PC-3 (cell line): ENCODE measurements at places on chromosomes 3 and 15.

- DNase-seq: no peak
Observed at GRCh38 chr15:38638126-38638525, 73.5 kb upstream of the RASGRP1 start.

- peak; percentile 78 for DNase-seq
Observed at GRCh38 chr15:41233367-41233771, 2.3 kb downstream of the CHP1 start.

GRCh38 chr15:42737529-42738328 is 801 bp upstream of the CDAN1 start:
- DNase-seq: peak; percentile 79

- DNase-seq: peak; percentile 36
Observed at GRCh38 chr3:112128843-112129727, 4.0 kb downstream of the GCSAM start.

DNA sequence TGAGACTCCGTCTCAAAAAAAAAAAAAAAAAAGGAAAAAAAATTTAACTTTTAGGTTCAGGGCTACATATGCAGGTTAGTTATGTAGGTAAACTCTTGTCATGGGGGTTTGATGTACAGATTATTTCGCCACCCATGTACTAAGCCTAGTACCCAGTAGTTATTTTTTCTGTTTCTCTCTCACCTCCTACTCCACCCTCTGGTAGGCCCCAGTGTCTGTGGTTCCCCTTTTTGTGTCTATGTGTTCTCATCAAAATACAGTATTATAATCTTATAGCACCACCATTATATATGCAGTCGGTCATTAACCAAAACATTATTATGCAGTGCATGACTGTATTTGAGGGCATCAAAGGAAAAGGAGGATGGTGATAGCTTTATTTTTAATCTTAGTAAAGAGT is 47.3 kb downstream of the CHP1 start:
- no peak for DNase-seq

DNA sequence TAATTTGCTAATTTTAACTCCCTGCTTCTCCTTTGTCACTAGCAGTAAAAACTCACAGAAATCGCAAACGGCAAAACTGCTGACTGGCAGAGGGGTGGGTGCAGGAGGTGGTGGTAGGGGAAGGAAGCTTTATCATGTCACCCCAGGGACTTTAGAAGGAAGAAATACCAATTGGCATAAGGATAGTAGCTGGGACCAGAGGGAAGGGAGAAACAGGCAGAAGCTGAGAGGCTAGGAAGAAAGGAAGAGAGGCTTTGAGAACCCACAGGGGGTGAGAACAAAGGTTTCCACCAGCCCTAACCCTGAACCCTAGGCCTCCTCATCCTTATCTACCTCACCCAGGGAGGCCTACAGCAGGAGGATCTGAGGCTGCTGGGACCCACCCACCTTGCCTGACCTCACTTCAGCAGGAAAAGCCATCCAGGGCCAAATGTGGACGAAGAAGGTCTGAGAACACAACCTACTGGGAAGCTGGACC is 10.7 kb downstream of the ITGB5 start:
- no peak for DNase-seq

DNA sequence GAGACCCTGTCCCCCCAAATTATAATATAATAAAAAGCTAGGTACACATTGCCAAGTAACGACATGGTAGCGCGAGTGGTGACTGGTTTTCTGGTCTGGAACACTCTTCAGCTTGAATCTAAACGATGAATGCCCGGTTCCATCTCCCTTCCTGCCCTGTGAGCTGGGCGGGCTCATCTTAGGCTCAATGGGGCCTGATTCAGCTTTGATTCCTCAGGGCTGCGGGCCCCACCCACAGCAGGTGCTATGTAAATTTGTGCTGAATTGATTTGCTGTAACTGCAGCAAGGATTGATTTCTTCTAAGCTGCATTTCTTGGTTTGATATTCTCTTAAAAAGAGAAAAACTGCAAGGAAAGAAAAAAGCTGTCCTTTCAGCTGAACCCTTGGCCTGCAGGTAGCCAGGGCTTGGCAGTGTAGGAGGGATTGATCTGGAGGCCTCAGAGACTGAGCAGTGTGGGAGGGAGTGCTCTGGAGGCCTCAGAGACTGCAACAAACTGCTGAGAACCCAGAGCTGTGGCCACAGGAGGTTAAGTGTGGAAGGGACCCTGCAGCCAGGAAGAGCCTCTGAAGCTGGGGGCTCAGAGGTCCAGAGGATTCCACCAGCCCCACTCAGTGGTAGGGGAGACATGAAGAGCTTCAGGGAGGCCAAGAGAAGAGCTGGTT is 231.6 kb downstream of the XXYLT1 start:
- no peak for DNase-seq

GRCh38 chr15:67998599-67999133 is 55.4 kb upstream of the PIAS1 start:
- peak; percentile 85 for DNase-seq

DNA sequence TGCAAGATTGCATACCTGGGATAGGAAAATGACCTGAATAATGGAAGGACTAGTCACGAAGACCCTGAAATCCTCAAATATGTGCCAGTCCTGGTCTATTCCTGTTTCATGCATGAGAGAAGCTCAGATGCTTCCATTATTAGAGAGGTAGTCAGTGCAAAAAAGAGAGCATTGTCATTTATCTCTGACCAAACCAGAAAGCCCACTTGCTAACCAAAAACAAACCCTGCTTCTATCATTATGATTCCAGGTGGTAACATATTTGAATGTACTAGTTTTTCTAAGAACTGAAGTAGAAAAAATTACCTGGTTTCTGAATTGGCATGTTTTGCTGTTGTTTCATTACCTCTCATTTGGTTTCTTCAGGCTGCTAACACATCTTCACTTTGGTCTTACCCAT is 160.8 kb upstream of the MANF start:
- no peak for DNase-seq

- DNase-seq: no peak
Observed at GRCh38 chr3:13932578-13933295, 52.9 kb upstream of the WNT7A start.

- DNase-seq: no peak
Observed at GRCh38 chr3:190044142-190044541, 76.6 kb downstream of the P3H2 start.

DNA sequence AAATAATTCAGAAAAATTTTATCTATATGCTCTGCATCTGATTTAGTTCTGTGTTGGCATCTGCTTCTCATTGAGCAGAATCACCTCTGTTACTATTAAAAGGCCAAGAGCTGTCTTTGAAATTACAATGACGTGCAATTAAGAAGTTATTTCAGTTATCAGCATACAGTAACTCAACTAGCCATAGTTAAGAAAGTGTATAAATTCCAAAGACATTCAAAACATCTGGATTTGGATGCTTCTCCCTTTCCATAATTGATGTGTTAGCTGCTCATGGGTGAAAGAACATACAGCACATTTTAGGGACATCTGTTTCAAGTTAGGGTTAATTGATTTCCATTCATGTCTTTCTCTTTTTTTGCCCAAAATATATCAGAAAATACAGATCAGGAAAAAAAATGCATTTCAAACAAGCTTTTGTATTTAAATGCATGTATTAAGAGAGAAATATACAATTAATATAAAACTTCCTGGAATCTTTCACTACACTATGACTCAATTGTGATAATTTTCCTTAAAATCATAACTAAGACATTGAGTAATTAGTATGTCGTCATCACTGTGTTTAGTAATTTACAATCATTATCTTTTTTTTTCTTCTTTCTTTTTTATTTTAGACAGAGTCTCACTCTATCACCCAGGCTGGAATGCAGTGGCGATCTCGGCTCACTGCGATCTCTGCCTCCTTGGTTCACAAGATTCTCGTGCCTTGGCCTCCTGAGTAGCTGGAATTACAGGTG is 82.7 kb upstream of the MBNL1 start:
- no peak for DNase-seq

DNA sequence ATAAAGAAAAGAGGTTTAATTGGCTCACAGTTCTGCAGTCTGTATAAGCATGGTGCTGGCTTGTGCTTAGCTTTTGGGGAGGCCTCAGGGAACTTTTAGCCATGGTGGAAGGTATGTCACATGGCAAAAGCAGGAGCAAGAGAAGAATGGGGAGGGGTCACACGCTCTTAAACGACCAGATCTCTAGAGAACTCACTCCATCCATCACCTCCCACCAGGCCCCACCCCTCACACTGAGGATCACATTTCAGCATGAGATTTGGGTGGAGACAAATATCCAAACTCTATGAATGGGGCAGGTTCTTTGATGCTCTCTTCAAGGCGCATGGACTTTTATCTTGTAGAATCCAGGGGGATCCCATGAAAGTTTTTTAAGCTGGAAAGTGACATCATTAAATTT is 75.7 kb downstream of the ITPR1 start:
- no peak for DNase-seq

GRCh38 chr3:1216856-1217255 is 124.0 kb downstream of the CNTN6 start:
- DNase-seq: no peak

DNA sequence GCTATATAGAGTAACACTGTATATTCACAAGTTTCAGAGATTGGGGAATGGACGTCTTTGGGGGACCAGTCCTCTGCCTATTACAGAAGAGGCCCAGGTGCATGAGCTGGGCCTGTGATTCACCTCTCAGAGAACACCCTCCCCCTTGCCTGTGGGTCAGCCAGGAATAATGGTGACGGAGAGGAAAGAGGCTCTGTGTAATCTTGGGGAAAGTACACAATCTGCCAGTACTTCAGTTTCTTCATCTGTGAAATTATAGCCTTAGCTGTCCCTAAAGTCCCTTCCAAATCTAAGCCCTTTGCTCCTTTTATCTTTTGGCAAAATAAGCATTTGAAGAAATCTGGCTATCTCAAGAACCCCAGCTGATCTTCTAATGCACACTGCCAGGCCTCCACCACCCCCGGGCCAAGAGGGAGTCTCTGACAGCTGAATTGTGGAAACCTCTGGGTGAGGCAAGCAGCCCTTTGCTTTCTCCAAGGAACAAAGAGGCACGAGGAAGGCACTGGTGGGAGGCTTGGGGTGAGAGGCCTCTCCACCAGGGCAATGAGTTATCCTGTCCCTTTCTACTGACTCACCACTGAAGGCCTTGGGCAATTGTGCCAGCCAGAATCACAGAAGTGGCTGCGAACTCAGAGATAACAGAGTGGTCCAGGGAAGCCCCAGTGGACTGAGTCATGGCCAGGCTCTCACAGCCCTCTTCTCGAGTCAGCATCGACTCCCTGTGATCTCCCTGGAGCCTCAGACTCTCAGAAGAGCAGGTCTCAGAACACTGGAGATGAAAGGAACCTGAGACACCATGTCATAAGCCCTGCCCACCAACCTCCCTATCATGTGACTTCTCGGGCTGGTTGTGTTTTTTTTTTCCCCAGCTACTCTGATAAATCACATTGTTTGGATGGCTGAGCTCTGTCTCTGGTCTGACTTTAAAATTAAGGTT is 31.8 kb downstream of the CCNL1 start:
- peak; percentile 85 for DNase-seq

- no peak for DNase-seq
Observed at GRCh38 chr3:28844298-28845005, 436.4 kb upstream of the RBMS3 start.

GRCh38 chr3:81277853-81278252 is 483.6 kb downstream of the GBE1 start:
- peak; percentile 42 for DNase-seq

- DNase-seq: no peak
Observed at GRCh38 chr15:48282216-48282615, 49.0 kb upstream of the DUT start.

- DNase-seq: peak; percentile 87
Observed at GRCh38 chr3:187878772-187879518, 133.7 kb upstream of the BCL6 start.

DNA sequence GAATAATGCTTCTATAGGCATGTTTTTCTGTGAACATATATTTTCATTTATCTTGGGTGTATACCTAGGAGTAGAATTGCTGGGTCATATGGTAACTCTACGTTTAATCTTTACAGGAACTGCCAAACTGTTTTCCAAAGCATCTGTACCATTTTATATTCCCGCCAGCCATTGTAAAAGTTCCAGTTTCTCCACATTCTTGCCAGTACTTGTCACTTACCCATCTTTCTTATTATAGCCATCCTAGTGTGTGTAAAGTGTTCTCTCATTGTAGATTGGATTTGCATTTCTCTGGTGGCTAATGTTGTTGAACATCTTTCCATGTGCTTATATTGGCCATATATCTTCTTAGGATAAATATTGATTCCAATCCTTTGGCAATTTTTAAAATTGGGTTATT is 31.2 kb upstream of the CFAP20DC start:
- peak; percentile 76 for DNase-seq

DNA sequence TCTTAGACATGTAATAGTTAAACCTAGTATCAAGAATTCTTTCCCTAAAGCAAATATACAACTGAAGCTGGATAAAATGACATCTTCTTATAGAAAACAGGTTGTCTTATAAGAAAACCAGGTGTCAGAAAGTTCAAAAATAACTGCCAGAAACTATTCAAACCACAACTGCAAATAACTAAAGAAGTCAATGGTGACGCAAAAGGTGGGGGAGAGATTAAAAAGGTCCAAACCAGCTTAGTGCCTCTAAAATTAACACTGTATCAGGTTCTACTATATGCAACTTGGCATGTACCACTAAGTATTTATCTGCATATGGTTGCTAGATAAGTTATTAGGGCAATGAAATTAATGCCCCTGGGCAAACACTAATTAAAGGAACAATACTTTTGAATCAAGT is 136.8 kb downstream of the TBL1XR1 start:
- no peak for DNase-seq

GRCh38 chr15:84876269-84876668 is 8.2 kb upstream of the SLC28A1 start:
- DNase-seq: no peak

- DNase-seq: no peak
Observed at GRCh38 chr3:146814601-146815315, 209.6 kb upstream of the PLSCR5 start.

DNA sequence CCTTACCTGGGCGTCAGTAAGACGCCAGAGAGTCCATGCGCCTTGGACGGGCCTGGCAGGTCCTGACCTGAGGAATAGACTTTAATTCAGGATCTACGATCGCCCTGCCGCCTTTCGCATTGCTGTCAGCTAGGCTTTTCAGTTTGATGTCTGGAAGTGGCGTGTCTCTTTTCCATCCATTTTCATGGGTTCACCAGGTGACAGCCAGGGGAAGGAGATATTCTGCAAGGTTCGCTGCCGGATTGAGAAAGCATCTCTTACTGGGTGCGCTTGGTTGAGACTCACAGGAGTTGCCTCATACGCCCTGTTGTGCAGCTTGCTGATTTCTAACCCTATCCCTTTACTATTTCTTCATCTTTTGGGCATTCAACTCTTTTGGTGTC is 7.4 kb downstream of the EPHA3 start:
- DNase-seq: no peak

GRCh38 chr3:42735615-42736014 is 33.0 kb upstream of the HHATL start:
- no peak for DNase-seq

GRCh38 chr15:68224546-68225250 is 4.8 kb downstream of the CLN6 start:
- DNase-seq: no peak

DNA sequence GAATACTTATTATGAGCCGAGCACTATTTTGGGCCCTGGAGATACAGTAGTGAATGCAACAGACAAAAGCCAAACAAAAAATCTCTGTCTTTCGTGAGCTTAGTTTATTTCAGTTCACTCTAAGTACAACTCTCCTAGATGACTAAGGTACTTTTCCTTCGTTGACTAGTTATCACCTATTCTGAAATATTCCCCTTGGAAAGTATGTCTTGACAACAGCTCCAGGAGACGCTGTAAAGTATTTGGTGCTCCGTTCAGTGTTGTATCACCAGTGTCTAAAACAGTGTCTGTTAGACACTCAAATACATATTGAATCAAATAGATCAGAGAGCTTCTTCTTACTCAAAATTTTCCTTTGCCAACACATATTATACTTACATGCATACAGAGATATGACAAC is 119.6 kb downstream of the TFDP2 start:
- no peak for DNase-seq
